ENCODE measurements at places on chromosomes 1 and 21.
A peak's percentile ranks its signal among the peaks of the same experiment; 100 is the strongest.

DNA sequence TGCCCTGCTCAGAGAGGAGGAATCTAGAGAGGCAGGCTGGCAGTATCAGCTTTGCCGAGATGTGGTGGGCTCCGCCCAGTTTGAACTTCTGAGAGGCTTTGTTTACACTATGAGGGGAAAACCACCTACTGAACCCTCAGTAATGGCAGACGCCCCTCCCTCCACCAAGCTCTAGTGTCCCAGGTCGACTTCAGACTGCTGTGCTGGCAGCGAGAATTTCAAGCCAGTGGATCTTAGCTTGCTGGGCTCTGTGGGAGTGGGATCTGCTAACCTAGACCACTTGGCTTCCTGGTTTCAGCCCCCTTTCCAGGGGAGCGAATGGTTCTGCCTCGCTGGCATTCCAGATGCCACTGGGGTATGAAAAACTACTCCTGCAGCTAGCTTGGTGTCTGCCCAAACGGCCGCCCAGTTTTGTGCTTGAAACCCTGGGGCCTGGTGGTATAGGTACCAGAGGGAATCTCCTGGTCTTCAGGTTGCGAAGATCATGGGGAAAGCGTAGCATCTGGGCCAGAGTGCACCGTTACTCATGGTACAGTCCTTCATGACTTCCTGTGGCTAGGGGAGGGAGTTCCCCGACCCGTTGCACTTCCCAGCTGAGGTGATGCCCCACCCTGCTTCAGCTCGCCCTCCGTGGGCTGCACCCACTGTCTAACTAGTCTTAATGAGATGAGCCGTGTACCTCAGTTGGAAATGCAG is 43.6 kb downstream of the C21orf91 start:
- no peak for DNase-seq

DNA sequence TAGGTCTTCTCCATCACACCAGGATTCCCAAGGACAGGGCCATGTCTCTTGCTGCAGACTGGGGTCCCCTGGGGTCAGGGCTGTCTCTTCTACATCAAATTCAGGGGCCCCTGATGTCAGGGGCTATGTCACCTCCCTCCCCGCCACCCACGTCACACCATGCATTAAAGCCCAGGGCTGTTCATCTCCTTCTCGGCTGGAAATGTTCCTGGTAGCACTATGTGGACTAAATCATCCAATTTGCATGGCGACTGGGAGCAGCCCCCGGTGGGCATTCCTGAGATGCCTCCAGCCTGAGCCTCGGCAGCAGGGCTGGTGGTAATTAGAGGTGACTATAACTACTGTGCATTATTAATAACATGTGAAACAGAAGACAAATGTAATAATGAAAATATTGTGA is 151.7 kb upstream of the HMGB4 start:
- DNase-seq: peak; percentile 76

DNA sequence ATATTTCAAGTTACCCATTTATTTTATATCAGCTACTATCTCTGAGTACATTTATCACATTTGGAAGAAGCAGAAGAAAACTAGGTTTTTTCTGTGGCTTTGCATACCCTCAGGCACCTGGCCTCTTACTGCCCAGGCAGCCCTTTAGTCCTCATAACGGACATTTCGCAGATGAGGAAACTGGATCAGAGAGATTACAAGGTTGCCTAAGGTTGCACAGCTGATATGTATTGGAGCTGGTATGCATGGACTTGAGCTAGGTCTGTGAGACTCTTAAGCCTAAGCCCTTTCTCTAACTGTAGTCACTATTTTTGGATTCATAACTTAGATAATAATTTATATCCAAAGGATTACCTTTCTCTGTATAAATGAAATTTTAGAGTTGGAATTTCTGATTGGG is 4.0 kb downstream of the CNIH3 start:
- DNase-seq: no peak

GRCh38 chr1:5508669-5509330 is 483.4 kb downstream of the NPHP4 start:
- DNase-seq: no peak

- DNase-seq: peak; percentile 74
Measured at GRCh38 chr1:66434096-66434495, 99.9 kb upstream of the SGIP1 start.

DNA sequence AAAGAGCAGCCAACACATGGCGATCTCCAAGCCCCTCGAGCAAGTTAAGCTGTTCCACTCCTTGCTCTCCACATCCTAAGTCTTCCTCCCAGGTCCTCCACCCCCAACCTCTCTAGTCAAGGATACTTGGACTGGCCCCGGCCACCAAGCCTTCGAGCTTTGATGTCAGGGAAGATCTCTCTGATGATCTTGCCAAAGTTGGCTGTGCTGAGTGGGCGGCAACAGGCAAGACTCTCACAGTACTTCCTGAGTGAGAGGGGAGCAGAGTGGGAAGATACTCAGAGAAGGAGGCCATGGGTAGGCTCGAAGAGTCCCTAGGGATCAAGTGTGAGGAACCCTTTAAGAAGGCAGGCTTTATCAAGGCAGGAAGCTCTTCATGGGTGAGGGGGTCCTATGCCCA is 2.8 kb downstream of the RFX5 start:
- no peak for DNase-seq

DNA sequence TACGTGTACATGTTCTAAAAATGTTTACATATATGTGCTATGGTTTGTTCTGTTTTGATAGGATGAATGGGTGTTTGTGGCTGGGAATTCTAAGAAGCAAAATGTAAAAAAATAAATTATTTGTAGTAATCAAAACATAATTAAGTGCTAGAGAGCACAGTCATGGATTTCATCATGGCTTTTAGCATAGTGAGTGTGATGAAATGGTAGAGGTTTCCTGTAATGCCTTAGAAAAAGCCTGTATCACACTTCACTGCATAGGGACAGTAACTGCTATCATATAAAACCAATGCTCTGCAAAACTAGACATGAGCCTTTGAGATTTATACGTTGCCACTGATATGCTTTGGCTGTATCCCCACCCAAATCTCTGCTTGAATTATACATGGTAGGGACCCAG is 99.8 kb downstream of the PTGER3 start:
- DNase-seq: no peak
